ENCODE measurements at places on chromosomes 5 and 9.

DNA sequence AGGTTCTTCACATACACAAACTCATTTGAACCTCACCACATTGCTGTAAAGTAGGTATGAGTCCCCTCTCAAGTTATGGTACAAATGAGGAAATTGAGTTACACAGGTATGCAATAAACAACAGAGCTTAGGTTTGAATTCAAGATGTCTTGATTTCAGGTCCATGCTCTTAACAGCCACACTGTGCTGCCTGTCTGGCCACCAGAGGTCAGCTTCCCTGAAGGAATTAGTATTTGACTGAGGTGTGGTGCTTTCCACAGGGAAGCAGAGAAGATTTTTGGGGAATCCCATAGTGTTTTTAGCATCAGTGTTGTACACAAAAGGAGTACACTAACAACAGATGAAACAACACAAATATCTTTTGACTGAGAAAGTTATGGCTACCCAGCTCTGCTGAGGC lies 94.4 kb upstream of the ITGA1 start:
- no peak for DNase-seq

DNA sequence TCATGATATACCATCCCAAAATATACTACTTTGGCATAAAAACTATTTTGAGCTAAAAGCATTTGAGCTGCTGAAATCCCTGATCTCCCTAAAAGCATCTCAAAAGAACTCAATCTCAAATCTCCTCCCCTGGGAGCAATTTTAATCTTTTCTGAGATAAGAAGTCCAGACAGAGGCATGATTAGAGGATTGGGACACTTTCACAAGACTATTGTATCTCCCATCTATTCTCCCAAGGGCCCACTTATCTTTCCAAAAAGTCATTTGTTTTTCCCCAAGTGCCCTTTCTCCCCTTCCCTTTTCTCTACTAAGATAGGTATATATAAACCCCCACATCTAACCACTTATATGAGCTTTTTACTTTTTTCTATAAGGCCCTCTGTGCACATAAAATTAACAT lies 79.7 kb downstream of the ALDH7A1 start:
- no peak for DNase-seq

DNA sequence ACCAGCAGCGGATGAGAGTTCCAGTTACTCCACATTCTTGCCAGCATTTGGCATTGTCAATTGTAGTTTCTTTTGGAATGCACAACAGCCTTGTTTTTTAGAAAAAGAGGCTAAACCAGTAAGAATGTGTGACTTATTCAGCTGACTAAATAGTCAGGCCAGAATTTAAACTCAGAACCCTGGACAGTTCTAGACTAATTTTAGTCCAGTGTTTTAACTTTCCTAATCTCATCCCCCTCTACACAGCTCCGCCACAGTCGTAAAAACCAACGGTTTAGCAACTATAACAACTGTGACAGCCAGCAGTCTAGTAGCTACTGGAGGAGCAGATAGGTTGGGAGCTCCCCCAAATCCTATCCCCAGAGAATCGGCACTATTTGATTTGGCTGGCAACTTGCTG lies 103.7 kb downstream of the FOXD1 start:
- DNase-seq: no peak

GRCh38 chr5:54205453-54205852 lies 104.9 kb downstream of the ARL15 start:
- DNase-seq: no peak

DNA sequence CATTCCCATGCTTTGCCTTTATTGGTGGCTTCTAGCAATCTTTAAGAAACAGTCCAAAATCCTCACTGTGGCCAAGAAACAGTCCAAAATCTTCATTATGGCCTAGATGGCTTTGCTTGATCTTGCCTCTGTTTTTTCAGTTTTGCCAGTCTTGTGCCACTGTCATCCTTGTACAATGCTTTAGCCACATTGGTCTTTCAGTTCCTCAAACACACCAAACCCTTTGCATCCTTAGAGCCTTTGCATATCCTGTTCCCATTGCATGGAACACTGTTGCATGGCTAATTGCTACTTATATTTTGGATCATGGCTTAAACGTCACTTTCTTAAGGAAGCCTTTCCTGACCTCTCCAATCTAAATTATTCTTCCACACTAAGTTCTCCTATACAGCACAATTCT lies 22.1 kb downstream of the MRRF start:
- no peak for DNase-seq

DNA sequence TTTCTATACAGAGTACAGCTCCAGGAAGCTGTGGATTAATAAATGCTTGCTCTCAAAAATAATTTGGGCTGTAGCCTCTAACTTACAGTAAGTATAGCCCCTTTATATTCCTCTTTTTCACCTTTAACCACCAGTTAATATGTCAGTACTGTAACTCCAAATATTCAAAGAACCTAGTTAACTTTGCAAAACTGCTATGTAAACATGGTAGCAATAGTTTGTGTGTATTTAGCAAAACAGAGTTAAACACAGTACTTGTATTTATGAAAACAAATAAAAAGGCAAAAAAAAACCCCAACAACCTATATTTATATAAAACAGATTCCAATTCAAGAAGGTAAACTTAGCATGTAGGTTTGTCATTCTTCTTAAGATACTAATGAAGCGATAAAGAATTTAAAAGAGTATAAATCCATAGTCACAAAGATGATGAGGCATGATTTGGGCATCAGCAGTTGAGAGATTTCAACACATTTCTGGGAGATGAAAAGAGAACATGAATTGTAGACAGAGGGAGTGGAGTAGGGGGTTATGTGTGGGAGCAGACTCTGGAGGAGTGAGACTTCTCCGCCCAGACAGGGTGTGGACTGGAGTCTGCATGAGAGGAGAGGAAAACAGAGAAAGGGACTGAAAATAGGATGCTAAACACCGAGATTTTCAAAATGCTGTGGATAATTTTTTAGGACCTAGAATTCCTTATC lies 47.0 kb upstream of the F2RL1 start:
- DNase-seq: no peak

DNA sequence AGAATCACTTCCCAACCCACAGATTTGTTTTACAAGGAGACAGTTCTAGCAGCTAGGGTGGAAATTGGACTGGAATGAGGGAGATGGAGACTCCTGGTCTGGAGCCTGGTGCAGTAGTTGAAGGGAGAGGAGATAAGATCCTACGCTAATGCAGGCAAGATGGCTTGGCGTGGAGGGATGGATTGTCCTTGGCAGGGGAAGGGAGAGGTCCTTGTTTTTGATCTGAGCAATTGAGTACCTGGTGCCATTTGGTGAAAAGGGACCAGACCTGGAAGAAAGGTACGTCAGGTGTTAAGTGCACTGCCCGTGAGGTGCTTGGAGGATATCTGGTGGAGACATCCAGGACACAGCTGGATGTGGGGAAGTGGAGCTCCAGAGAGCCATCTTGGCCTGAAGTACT lies 35.7 kb downstream of the ANGPTL2 start:
- no peak for DNase-seq

DNA sequence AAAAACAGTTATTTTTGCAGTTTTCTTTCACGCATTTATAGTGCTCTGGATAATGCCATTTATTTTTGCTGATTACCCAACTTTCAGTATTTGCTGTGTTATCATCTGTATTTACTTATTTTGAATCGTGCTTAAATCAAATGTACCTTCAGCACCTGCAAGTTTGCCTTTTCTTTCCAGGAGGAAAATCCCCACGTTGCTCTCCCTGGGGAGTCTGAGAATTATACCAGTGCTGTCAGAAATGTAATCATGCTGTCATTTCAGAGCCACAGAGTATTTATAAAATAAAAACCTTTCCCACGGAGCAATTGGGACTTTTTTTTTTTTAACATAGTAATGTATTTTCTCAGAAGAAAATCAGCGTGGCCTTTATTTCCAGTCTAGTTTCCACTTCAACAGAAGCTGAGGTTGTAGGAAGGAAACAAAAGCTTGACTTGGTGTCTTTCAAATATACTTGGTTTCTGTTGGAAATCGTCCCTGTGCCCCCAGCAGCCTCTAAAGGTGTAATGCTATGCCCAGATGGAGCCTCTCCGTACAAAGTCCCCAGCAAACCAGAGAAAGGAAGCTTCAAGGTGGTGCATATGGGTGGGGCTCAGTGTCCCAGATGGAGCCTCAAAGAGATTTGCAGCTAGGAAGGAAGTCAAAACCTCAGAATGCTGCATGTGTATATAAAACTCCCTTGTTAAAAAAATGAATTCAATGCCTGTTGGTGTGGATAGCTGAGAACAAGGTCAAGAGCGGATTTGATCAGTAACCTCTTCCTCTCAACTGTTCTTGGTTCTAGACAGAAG lies 2.1 kb downstream of the GPR150 start:
- peak; percentile 31 for DNase-seq

DNA sequence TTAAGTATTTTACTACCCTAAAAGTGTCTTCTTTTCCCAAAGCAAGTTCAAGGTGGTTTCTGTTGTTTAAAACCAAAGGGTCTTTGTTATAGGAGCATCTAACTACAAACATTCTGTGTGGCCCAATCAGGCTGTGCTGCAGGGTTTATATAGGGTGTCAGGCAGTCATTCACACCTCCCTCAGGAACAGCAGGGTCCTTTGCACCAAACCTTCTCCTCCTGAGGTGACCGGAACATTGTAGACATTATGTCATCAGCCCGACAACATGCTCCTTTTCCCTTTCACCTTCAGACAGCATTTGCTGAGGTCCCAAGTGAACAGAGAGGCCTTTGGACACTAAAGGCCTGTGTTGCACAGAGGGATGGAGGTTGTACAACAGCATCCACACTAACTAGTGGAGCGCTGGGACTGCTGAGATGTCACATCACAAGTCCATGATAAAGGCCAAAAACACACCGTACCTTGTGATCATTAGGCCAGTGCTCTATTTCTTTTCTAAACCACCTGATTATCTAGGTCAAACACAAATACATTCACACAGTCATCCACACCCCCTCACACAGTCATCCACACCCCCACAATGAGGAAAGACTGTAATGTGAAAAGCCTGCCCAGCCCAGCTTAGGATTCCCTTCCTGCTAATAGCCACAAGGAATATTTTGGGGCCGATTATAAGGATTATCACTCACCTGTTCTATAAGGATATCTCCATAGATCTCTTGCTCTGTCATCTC lies 123.8 kb upstream of the VLDLR start:
- DNase-seq: no peak

- no peak for DNase-seq
Measured at GRCh38 chr5:30607301-30607894, 586.1 kb upstream of the CDH6 start.

GRCh38 chr5:169025491-169025890 lies 275.4 kb downstream of the SLIT3 start:
- no peak for DNase-seq

DNA sequence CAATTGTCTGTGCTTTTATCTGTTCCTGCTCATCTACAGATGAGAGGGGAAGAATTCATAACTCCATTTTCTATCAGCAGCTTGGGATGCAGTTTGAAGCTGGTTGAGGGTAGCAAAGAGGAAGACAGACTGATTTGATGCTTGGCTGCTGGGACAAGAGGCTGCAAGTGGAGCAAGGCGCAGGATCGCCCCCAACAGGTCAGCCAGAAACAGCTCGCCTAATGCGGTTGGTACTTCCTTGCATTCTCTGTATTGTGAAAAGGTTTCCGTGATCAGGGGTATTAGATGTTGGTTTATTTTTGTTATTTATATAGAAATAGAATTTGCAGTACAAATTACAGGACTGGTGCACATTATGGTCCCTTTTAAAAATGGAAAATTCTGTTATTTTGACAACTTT lies 40.6 kb downstream of the ZNF883 start:
- DNase-seq: no peak

GRCh38 chr9:38226491-38226951 lies 157.5 kb upstream of the SHB start:
- DNase-seq: no peak

GRCh38 chr5:134003817-134004625 lies 754 bp downstream of the VDAC1 start:
- DNase-seq: no peak

GRCh38 chr9:121503444-121503843 lies 3.8 kb upstream of the GGTA1 start:
- no peak for DNase-seq

DNA sequence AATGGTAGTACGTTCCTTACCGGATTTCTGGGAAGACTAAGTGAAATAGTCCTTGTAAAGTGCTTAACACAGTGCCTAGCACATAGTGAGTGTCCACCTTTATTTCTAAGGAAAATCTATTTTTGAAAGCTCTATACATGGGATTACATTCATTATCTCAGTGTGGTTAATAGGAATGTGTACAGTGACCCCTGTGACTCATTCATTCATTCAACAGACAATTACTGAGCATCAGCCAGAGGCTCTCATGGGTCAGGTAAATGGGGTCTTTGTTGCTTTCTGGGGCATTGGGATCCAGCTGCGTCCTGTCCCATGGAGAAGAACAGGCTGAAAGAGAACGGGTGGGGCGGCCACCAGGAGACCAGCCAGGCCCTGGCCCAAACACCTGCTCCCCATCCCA lies 226.2 kb upstream of the TBC1D2 start:
- no peak for DNase-seq

DNA sequence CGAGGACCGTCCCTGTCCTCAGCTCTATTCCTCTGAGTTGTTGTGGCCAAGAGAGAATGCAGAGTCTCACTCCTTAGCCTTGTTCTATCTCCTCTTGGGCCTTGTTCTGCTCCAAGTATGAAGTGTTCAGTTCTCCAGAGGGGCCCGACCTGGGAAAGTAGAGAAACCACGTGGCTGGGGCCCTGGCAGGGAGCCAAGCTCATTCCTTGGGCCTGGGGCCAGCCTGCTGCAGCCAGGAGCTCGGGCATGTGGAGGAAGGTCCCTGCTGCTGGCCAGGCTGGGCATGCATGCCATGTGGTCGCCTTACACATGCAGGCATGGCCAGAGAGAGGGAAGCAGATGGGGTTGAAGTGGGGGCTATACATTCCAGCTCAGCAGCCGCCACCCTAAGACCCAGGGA lies 60.7 kb downstream of the COL27A1 start:
- DNase-seq: no peak

Measured in activated naive CD8-positive, alpha-beta T cell treated with anti-CD3 and anti-CD28 coated beads, Interleukin-2, amount 10 ng/mL, durations not matched to agents 7 days and 5 days (primary cell).